ENCODE measurements at places on chromosomes 13 and 19. TPM values are rescaled to one million over a fixed set of nuclear protein-coding genes. Genes with fewer than 3 reads are reported as not detected.

RNF6 gene
- total RNA-seq = 26.5 TPM

KRTDAP gene
- not detected for total RNA-seq

PGLYRP2 gene
- total RNA-seq = not detected

GNG7 gene
- 0.19 TPM for total RNA-seq

C13orf42 gene
- total RNA-seq = not detected

HSPB6 gene
- total RNA-seq = 1.8 TPM

PRR19 gene
- 1.8 TPM for total RNA-seq

CNN1 gene
- 13.4 TPM for total RNA-seq

STOML3 gene
- not detected for total RNA-seq

RTBDN gene
- total RNA-seq = not detected

LGALS13 gene
- total RNA-seq = not detected

IGFLR1 gene
- total RNA-seq = 4.3 TPM

ZNF443 gene
- total RNA-seq = 1.2 TPM

C1QTNF9 gene
- not detected for total RNA-seq

DAND5 gene
- total RNA-seq = 0.05 TPM

HPN gene
- not detected for total RNA-seq

ZNF177 gene
- 2.2 TPM for total RNA-seq

NLRP12 gene
- total RNA-seq = 1.1 TPM

FCAR gene
- not detected for total RNA-seq

EBPL gene
- total RNA-seq = 82.3 TPM

TARM1 gene
- not detected for total RNA-seq

TMEM255B gene
- 64.3 TPM for total RNA-seq

ODAD3 gene
- 1.4 TPM for total RNA-seq

TMPRSS9 gene
- not detected for total RNA-seq

FOSB gene
- 26.4 TPM for total RNA-seq

BCAM gene
- 78.9 TPM for total RNA-seq

NLRP9 gene
- not detected for total RNA-seq

C19orf38 gene
- total RNA-seq = not detected

PODNL1 gene
- 0.18 TPM for total RNA-seq

ZNF729 gene
- not detected for total RNA-seq

GRIK5 gene
- not detected for total RNA-seq

ELOF1 gene
- total RNA-seq = 46.7 TPM

SLC7A10 gene
- total RNA-seq = not detected

CPT1C gene
- 28.4 TPM for total RNA-seq

PRSS57 gene
- not detected for total RNA-seq

ITM2B gene
- total RNA-seq = 357 TPM

NTF4 gene
- total RNA-seq = not detected

TUBB4A gene
- total RNA-seq = 3.7 TPM

ZNF763 gene
- total RNA-seq = 6.7 TPM

ZBTB32 gene
- total RNA-seq = not detected

TNFAIP8L1 gene
- total RNA-seq = 136 TPM

RXFP2 gene
- not detected for total RNA-seq

ZNF135 gene
- 1.2 TPM for total RNA-seq

MBD3L2 gene
- total RNA-seq = not detected

NKPD1 gene
- total RNA-seq = 0.29 TPM

PRKCG gene
- not detected for total RNA-seq

MYH14 gene
- total RNA-seq = 1.2 TPM
